Breast epithelium (tissue), 4 donors: ENCODE measurements at places on chromosomes 7 and 10.

GRCh38 chr7:128759242-128759641 lies 16.4 kb downstream of the OPN1SW start:
- DNase-seq, result no peak

GRCh38 chr7:80008039-80008438 lies 126.6 kb upstream of the GNAI1 start:
- DNase-seq, result no peak

DNA sequence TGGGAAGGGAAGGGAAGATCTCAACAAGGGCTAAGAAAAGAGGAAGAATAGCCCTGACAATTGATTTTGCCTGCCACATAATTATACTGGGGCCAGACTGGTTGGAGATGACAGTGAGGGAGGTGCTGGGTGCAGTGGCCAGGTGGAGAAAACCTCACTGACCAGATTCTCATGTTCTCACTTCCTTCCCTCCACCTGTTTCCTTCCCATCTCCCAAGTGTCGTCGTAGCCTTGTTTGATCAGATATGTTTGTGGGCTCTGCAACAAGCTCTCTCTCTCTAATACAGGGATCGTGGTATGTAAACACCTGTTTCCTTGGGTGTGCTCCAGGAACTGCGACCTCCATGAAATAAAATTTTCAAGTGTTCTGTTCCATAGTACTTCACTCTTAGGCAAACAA lies 60.2 kb downstream of the VCL start:
- no peak for DNase-seq

DNA sequence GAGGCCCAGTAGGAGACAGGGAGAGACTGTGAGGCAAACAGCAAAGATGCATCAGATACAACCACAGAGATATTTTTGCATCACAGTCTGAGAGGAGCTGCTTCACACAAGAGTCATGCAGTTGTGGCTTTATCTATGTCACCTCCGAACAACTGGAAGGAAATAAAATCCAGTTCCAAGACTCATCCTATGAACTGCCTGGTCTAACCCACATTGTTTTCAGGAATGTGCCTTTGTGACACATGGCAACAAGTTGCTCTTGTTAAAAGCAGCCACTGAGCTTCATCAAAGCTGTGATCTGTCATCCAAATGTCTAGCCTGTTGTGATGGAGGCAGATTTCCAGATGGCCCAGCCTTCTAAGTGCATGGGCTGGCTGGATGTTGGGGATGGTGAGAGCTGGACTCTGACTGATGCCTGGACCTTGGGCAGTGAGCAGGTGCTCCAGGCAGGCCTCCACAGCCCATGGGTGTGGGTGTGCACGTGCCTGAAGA lies 255.0 kb downstream of the BMPER start:
- DNase-seq, result no peak

GRCh38 chr10:118374404-118374803 lies 32.3 kb upstream of the FAM204A start:
- no peak for DNase-seq

DNA sequence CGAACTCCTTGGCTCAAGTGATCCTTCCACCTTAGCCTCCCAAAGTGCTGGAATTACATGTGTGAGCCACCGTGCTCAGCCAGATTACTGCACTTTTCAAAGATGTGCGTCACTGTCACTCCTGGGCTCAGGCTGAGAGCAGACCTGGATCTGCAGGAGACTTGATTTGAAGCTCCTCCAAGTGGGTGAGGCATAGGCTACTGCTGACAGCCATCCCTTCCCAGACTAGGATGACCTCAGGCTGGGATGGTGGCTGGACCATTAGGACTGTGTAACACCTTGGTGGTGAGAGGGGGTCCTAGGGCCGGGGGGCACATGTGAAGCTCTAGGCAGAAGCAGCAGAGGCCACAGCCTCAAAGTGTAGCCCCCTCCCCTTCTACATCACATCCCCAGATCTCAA lies 8.2 kb upstream of the SRRM3 start:
- DNase-seq, result no peak

DNA sequence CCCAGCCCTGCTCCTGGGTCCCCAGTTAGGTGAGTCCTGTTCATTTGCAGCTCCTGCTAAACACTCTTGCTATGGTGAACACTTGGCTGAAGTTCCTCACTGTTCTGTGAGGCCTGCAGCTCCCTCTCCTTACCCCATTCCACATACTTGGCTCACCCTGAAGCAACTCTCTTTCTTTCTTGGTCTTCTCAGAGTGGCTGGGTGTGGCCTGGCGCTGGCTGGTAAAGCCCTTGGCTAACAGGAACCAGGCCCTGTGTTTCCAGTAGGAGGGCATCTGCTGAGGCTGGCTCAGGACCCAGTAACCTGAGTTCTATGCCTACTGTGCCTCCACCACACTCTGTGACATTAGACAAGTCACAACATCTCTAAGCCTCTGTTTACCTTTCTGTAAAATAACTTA lies 53.1 kb upstream of the COL13A1 start:
- no peak for DNase-seq

DNA sequence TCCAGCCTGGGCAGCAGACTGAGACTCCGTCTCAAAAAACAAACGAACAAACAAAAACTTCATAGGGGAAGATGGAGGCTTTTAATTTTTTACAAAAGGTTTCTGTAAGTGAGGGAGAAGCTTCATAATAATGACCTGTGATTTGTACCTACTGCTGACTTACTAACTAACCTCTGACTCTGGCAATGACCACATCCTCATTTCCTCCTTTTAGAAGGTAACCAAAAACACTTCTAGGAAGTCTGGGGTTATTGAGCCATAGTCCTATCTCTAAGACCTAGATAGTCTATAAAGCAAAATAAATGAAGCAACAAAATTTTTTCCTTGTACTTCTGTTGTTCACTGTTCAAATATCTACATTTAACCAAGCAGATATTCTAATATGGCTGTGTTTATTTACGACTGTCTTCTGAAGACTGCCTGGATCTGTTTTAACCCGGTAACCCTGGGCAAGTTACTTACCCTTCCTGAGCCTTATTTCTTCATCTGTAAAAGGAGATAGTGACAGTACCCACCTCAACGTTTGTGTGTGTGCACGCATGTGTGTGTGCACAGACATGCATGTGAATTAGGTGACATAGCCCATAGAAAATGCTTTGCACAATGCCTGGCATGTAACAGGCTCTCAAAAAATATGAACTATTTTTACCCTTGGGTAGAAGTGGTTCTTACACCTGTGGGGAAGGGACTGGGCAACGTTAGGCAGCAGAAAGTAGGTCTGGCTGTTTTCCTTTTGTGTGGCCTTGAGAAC lies 30.8 kb upstream of the SMNDC1 start:
- DNase-seq, result no peak

DNA sequence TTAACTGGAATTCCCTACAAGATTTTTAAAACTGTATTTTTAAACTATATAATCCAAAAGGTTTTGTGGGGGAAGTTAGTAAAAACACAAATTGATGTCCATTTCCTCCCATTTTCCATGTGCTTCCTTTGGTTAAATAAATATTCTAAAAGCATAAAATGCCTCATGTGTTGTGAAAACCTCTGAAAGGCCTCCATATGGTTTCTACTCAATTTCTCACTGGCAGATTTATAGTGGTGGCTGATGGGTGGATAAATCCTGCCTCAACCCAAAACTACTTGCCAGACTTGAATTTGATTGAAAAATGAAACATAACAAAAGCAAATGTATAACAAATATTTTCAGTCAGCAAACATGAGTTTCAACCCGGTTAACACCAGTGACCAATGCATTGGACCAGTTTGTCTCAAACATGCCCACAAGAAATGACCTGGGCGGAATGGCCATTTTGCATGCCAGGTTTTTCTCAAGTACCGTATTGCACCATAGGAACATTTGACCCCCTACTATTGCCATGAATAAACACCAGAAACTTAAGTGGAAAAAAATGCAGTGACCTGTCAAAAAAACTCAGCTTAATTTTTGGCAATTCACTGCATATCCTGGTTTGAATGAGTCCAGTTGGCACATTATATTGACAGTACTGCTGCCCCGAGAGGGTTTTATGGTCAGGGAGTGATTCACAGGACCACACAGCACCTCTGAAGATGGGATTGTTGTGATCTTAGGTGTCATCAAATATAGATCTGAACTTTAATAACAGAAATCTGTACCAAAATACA lies 454.6 kb upstream of the ANKRD30A start:
- no peak for DNase-seq

- DNase-seq, result no peak
Observed at GRCh38 chr10:124708922-124709520, 35.2 kb downstream of the FAM53B start.

DNA sequence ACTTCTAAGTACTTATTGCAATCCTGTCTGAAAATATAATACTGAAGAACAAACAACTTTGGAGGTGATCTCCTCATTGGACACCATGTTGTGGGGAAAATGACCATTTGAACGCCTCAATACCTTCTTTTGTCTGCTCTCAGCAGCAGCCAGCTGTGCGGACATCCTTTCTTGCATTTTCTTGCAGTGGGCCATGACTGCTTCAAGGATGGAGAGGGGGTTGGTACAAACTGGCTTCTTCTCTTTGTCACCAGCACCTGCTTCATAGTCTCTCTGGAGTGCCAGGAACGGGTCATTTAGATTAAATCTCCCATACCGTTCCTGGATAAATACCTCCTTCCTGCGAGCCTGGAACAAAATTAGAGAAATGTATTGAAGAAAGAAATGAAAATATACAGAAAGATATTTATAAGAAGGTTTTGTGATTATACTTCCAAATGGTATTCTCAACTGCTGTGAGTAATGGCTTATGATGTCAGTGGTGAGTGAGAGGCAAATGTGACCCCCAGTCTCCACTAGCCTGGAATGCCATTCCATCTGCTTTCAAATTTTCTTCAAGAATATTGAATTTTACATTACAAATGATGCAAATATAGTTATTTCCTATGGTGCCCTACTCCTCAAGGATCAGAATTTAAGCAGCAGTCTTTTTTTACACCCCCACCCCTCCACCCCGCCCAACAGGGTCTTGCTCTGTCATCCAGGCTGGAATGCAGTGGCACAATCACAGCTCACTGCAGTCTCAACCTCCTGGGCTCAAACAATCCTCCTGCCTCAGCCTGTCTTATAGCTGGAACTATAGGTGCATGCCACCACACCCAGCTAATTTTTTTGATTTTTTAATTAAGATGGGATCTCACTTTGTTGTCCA lies 62.4 kb downstream of the CTTNBP2 start:
- no peak for DNase-seq

- no peak for DNase-seq
Observed at GRCh38 chr7:114070246-114070645, 151.4 kb upstream of the PPP1R3A start.

GRCh38 chr7:123901101-123901500 lies 23.9 kb upstream of the SPAM1 start:
- no peak for DNase-seq

GRCh38 chr10:97321032-97321803 lies 2.1 kb downstream of the FRAT1 start:
- DNase-seq, result no peak

DNA sequence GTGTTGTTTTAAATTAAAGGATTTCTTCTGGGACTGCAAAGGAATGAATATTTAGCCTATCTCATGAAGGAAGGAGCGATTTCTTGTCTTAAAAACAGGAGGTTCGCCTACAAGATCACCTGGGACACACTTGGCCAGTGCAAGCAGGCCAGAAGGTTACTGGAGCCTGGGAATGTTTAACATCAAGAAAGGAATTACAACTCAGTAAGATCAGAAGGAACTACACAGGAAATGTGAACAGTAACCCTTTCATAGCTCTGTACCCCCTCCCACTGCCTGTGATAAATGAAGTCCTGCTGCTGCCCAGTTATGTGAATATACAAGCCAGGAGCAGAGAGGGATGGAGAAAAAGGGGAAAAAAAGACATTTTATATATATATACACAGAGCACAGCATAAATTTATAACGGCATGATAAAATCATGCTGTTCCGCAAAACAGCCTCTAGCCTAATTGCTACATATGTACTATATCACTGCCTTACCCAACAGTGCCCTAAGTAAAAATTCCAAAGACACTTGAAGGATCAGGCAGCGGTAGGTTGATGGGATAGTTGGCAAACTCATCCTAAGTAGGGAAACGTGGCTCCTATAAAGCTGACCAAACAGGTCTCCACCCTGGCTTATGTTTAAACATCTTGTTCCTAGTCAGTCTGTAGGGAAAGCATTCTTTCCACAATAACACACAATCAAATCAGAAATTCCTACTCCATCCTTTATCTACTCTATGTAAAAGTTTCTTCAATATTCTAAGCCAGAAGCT lies 63.8 kb downstream of the ZNF438 start:
- DNase-seq, result no peak

- DNase-seq, result no peak
Observed at GRCh38 chr7:130918129-130919052, 184.4 kb upstream of the KLF14 start.

DNA sequence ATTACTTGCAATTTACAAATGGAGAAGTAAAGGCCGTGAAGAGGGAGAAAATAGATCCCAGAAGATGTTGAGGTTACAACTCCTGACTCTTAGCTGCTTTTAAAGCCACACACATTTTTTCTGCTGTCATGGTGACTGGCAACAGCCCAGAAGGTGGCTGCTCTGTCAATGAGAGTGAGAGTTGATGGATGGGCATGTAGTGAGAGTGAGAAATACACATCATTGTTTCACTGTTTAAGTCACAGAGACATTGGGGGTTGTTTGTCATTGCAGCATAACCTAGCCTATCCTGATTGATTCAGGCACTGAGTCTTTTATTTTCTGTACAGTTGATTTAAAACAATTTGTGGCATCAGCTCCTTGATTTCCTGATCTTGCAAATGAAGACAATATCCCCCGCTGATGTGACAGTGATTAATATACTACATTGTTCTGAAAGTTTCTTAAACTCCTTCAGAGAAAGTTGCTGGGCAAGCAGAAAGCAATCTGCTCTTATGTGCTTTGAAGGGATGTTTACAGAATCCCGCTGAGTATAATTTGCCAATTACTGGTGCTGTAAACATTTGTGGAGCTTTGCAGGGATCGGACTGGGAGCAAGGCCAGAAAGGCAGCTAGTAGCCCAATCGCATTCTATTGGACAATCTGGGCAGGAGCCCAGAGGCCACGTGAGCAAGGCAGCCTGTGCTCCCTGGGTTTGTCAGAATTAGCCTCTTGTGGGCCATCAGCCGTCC lies 229.6 kb downstream of the PRPF18 start:
- DNase-seq, result peak; percentile 27

DNA sequence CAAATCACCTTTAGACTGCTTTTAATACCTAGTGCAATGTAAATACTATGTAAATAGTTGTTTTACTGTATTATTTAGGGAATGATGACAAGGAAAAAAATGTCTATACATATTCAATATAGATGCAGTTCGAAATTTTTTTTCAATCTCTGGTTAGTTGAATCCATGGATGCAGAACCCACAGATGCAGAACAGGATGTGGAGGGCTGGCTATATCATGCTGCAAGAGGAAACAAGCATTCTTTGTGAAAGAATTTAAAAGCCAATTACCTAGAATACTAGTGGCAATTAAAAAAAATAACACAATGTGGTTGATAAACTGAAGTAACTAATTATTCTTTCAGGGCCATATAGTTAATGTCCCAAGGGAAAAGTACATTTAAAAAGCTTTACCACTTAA lies 170.4 kb downstream of the ZNF438 start:
- no peak for DNase-seq

DNA sequence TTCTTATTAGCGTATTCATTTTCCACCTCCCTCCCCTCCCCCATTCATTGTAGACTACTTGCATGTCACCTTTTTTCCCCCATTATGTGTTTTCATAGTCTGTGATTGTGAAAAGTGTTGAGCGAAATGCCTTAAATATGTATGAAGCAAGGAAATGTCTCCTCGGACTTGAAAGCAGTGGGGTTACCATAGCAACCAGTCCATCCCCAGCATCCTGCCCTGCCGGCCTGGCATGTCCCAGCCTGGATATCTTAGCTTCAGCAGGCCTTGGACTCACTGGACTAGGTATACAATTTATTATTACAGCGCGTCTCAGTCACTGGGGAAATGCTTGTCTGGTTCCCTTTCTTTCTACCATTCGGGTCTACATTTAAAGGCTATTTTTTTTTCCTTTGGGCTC lies 283.6 kb downstream of the BICC1 start:
- DNase-seq, result no peak
